ENCODE measurements at places on chromosomes 1 and 21.

DNA sequence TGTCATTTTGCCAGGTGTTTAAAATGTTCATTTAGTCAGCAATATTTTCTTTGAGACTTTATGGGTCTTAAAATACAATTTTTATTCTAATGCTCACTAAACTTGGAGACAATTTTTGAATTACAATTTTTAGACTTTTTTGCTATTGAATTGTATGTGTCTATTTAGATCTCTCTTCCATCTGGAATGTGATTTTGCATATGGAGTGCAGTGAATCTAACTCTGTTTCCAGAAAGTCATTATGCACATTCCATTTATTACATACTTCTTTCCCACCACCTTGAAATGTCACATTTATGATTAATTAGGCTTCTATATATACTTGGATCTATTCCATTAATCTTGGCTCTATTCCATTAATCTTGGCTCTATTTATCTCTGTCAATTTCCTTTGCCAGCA is 5.6 kb upstream of the TSPEAR start:
- DNase-seq: no peak

- DNase-seq: no peak
These were observed 248.4 kb downstream of the TNR start for GRCh38 chr1:175494950-175495349.

GRCh38 chr1:87400813-87401212 is 72.1 kb downstream of the LMO4 start:
- no peak for DNase-seq

GRCh38 chr21:42973309-42973990 is 912 bp upstream of the PKNOX1 start:
- DNase-seq: no peak

GRCh38 chr1:245588116-245588639 is 433.4 kb downstream of the KIF26B start:
- DNase-seq: no peak

GRCh38 chr1:101130673-101131072 is 105.1 kb upstream of the DPH5 start:
- no peak for DNase-seq

Measured in head of caudate nucleus (tissue), 42 donors.